Stimulated activated CD4-positive, alpha-beta T cell treated with anti-CD3 and anti-CD28 coated beads, Interleukin-4, amount 100 ng/mL, for 48 hours (primary cell): ENCODE measurements at places on chromosomes 1 and 21.

- DNase-seq: no peak
Observed at GRCh38 chr1:155777582-155777981, 79.4 kb downstream of the GON4L start.

DNA sequence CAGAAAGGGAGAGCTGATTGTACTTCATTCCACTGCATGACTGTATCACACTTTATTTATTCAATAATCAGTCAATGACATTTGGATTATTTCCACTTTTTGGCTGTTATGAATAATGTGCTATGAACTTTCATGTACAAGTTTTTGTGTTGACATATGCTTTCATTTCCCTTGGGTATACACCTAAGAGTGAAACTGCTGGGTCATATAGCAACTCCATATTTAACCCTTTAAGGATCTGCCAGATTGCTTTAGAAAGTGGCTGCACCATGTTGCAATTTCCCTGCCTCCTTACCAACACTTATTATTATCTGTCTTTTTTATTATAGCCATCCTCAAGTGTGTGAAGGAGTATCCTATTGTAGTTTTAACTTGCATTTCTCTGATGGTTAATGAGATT lies 108.8 kb upstream of the KCNK1 start:
- DNase-seq: no peak

DNA sequence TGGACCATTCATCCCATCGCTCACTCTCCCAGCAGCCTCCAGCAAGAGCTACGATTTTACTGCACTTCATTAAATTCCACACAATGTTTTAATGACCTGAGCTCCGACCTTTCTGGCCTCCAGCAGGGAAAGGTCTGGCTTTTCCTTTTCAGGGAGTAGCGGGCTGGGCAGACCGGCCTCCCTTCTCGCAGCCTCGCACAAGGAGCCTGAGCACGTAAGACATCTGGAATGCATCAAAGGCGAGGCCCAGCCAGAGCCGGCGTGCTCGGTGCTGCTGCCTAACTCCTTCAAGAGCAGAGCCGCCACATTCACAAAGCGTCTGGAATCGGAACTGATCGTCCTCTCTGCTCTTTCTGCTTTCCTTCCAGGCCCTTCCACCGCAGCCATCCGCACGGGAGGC lies 32.5 kb upstream of the FHAD1 start:
- DNase-seq: no peak

- no peak for DNase-seq
Observed at GRCh38 chr1:152169366-152170025, 10.5 kb upstream of the RPTN start.

DNA sequence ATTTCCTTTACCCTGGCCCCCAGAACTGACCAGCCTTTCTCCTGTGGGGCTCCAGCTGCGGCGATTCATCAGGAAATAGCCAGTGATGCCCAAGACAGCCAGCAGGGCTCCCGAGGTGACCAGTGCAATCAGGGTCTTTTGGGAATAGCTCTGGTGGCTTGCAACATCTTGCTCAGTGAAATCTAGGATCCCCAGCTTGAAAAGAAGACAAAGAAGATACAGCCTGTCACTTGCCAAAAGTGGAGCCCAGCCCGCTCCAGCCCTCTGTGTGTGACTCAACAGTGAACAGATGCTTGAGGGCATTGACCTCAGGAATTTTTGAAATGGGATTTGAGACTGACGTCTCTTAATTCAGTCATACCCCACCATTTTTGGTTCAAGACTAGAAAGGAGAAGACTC lies 22.3 kb downstream of the CD34 start:
- DNase-seq: no peak

GRCh38 chr21:32777269-32777668 lies 5.7 kb upstream of the PAXBP1 start:
- no peak for DNase-seq

DNA sequence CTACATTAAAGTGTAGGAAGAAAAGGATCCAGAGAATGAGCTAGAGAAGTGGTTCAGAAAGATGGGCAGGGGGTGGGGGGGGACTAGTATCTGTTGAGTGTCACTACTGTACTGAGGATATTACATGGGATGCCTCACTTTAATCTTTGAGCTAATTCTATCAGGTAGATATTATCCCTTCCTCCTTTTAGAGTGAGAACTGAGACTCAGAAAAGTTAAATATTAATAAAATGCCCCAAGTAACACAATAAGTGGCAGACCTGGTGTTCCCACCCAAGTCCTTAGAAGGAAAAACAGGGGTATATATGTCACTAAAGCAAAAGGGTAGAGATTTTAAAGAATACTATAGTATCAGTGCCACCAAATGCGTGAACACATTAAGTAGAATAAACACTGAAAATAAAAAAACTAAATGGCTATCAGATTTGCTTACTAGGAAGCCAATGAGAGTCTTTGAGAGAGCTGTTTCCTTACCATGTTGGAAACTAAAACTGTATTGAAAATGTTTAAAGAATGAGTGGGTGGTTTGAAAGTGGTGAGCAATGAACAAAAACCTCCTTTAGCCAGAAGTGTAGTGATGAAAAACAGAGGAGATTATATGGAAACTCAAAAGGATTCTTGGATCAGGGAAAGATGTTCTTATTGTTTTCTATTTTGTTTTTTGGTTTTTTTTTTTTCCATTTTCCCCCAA lies 230.8 kb downstream of the BARHL2 start:
- no peak for DNase-seq

DNA sequence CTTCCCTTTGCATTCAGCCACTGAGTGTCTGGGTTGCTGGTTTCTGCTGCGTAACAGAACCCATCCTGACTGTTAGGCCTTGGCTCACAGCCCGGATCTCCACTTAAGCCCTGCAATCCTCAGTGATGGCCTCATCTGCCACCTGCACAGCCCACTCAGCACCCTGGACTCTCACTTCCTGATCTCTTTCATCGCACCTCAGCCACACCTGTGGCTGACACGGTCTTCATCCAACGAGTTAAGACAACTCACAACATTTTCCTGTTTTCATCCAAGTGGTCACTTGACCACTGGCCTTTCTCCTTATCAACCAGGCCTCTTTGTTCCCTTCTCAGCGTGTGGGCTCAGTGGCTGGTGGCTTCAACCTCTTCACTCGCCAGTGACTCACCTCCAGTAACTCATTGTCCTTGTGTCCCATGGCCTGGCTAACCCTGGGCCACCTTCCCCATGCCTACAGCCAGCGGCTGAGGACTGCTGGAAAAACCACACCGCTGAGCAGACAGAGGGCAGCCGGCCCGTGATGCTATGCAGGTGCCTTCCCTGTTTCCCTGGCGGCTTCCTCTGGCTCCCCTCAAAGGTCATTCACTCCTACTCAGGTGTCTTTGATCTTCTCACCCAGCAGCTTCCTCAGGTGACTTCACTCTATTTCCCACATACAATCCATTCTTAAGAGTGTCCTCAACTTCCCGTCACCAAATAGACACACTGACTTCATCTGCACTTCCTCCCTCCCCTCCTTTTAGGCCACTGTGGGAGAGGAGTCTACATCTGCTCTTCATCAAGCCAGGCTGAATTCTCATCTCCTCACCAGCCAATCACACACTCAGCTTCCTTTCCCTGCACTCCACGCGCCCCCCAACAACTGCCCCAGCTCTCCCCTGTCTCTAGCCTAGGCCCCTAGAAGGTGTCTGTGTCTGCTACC lies 19.9 kb upstream of the EDN2 start:
- DNase-seq: no peak

GRCh38 chr21:45892156-45892915 lies 89.2 kb upstream of the COL6A1 start:
- DNase-seq: no peak

DNA sequence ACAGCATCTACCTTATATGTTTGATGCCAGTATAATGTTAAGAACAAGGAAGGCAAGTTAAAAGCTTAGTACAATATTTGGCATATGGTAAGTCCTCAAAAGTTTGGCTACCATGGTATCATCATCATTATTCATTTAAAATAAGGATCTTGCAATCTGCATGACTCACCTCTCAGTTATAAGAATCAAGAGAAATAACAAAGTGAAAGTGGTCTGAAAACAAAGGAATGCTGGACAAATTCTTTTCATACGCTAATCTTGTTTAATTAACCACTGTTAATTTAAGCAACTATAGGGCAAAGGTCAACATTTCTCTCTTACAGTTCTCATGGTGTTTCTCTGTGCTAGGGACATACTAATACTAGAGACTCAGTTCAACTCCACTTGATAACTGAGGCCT lies 13.0 kb upstream of the CLDN19 start:
- no peak for DNase-seq

- DNase-seq: no peak
Observed at GRCh38 chr1:168455764-168456163, 88.0 kb downstream of the XCL2 start.

- peak; percentile 22 for DNase-seq
Observed at GRCh38 chr1:151472856-151473731, 13.8 kb upstream of the POGZ start.

DNA sequence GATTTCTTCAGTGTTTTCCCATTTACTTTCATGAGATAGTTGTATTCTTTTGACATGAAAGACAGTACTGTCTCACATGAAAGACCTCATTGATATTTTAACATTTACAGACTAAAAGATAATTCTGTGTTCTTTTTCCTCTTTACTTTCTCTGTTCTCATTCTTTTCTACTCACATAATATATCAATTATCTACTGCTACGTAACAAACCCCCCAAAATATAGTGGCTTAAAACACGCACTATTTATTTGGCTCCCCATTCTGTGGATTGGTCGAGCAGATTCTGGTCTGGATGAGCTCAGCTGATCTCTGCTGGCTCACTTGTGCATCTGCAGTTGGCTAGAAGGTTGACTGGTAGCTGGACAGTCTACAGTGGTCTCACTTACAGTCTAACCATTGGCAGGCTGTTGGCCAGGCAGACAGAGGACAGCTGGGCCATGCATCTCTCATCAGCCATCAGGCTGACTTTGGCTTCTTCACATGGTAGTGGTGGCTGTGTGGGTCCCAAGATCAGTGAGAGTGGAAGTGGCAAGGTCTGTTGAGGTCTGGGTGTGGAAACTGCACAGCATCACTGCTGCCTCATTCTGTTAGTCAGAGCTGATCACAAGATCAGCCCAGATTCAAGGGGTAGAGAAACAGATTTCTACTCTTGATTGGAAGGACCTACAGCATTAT lies 63.2 kb downstream of the MPZL1 start:
- DNase-seq: no peak

DNA sequence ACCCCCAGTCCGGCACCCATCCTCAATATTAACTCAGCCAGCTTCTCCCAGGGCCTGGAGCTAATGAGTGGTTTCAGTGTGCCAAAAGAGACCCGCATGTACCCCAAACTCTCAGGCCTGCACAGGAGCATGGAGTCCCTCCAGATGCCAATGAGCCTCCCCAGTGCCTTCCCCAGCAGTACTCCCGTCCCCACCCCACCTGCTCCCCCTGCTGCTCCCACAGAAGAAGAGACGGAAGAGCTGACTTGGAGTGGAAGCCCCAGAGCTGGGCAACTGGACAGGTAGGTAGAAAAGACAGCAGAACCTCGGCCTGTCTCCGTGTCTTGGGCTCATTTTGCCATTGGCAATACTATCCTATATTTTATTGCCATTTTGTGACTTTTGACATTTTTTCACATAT lies 45.4 kb upstream of the IPO9 start:
- DNase-seq: no peak

DNA sequence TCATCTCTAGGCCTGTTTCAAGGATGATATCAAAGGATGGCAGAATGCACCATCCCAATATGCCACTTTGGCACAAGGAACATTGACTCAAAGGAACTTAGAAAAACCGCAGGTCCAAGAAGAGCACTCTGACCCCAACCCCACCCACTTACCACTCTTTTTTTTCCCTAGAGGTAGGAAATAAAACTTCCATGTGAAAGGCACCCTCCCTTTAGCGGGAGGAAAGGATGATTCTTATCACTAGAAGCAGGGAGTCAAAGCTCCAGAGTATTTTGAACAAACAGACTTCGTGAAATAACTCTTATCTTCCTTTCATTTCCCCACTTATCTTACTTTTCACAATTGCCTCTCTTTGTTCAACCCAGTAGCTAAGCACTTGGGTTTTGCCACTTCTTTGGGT lies 22.2 kb downstream of the PSMG1 start:
- DNase-seq: no peak

GRCh38 chr1:26438041-26438440 lies 5.9 kb downstream of the DHDDS start:
- no peak for DNase-seq

DNA sequence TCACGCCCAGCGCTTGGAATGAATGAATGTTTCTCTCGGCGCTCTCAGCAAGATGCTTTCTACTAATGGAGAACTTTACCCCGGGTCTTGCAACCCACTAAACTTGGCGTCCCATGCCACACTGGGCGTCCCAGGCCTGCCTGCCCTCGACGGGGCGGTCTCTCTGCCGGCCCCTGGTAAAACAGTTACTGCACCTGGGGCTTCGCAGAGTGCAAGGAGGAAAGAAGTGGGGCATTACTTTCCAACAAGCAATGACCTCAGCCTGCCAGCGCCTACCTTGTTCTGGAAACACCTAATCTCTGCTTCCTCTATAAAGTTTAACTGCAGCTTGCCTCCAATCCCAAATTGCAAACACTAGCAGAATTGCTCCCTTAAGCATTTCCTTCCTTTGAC lies 27.8 kb upstream of the NFIA start:
- no peak for DNase-seq

- DNase-seq: no peak
Observed at GRCh38 chr21:31282095-31282709, 61.9 kb downstream of the TIAM1 start.

DNA sequence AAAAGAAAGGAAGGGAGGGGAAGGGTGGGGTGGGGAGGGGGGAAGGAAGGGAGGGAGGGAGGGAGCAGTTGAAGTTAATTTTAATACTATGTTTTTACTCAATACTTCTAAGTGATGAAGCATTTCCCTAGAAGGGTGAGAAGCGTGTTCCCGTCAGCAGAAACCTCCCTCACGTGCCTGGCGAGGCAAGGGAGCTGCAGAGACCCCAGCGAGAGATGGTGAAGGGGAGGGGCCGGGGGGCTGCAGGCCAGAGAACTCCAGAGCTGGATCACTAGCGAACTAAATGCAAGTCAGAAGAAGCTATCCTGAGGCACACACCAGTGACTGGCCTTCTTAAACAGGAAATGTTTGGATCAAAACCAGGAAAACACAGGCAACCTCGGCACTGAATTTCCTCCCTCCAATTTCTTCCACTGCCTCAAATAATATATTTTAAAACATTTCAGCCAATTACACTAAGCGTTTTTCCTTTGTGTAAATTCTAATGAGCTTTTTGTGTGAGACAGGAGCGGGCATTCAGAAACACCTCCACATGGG lies 18.0 kb downstream of the WDR4 start:
- no peak for DNase-seq

- no peak for DNase-seq
Observed at GRCh38 chr21:45887120-45887611, 94.4 kb upstream of the COL6A1 start.

DNA sequence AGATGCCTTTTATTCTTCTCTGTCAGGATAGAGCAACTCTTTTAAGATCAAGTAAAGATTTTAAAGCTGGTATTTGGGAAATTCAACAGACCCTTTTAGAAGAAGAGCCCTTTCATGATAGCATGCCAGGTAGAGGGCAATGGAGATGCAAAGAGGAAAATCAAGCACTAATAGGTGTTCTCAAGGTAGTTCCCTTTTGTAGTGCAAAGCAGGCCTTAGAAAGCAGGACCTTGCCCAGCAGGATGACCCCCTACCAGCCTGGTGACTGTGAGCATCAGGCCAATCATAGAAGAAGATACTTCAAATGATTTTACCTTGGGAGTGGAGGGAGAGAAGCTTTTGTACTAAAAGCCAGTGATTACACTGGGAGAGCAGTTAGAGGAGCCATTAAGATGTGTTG lies 381.4 kb upstream of the ZRANB2 start:
- no peak for DNase-seq

- DNase-seq: no peak
Observed at GRCh38 chr1:3372317-3372716, 82.1 kb upstream of the ARHGEF16 start.
